Stimulated activated CD8-positive, alpha-beta memory T cell treated with anti-CD3 and anti-CD28 coated beads, Interleukin-15, amount 100 ng/mL, for 24 hours (primary cell): ENCODE measurements at places on chromosomes 2 and 18.

GRCh38 chr2:22946553-22946952, 438.4 kb upstream of the KLHL29 start:
- DNase-seq = no peak

- no peak for DNase-seq
Observed at GRCh38 chr2:212005085-212005671, 533.4 kb downstream of the ERBB4 start.

GRCh38 chr2:236711440-236711839, 141.8 kb downstream of the ACKR3 start:
- no peak for DNase-seq

GRCh38 chr2:28321426-28321825, 71.2 kb upstream of the FOSL2 start:
- no peak for DNase-seq

DNA sequence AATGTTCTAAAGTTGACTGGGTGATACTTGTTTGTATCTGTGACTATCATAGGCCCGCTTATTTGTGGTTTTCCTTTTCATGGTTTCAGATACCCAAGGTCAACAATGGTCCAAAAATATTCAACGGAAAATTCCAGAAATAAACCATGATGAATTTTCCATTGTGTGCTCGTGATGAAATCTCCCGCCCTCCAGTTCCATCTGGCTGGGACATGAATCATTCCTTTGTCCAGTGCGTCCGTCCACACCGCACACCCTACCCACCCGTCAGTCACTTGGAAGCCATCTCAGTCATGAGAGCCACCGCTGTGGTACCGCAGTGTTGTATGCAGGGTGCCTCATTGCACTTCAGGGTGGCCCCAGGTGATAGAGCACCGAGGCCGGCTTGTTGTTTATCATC, 268.2 kb upstream of the PXDN start:
- DNase-seq = no peak

GRCh38 chr18:23276451-23276850, 141.2 kb downstream of the CABLES1 start:
- DNase-seq = no peak

- no peak for DNase-seq
Observed at GRCh38 chr18:36628435-36629137, 200.2 kb downstream of the TPGS2 start.

- no peak for DNase-seq
Observed at GRCh38 chr18:27130065-27130630, 55.0 kb downstream of the CHST9 start.

DNA sequence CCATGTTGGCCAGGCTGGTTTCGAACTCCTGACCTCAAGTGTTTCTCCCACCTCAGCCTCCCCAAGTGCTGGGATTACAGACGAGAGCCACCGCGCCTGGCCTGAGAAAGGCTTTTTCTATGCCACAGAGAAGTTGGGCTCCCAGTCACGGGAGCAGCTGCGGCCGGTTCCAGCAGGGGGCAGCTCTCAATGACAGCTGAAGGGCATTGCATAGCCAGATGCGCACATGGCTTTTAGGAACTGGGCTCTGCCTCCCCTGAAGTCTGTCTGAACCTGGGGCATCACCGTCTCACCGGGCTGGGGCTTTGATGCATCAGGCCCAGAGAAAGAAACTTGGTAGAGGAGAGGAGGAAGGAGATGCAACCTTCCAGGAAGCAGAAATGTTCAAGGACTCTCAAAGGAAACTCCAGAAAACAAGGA, 84.2 kb upstream of the LAPTM4A start:
- no peak for DNase-seq

DNA sequence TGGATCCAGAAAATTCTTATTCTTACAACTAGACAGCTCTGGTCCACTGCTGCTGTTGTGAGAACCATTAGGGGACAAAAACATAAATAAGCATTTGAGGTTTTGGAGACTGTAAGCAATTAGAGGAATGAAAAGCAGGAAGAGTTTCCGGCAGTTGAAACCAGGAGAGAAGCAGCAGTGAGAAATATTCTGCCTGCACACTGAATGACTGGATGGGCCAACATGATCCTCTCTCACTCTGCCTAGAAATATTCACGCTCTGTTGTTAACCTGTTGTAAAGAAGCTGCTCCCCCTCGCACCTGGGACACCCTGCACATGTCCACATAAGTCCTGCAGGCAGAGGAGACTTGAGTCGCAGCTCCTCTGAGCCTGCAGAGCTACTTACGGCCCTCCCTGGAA, 60.4 kb upstream of the RNF152 start:
- no peak for DNase-seq

GRCh38 chr2:241873081-241873802, 3.7 kb downstream of the RTP5 start:
- DNase-seq = no peak

- no peak for DNase-seq
Observed at GRCh38 chr18:63832470-63832869, 55.0 kb upstream of the SERPINB2 start.

DNA sequence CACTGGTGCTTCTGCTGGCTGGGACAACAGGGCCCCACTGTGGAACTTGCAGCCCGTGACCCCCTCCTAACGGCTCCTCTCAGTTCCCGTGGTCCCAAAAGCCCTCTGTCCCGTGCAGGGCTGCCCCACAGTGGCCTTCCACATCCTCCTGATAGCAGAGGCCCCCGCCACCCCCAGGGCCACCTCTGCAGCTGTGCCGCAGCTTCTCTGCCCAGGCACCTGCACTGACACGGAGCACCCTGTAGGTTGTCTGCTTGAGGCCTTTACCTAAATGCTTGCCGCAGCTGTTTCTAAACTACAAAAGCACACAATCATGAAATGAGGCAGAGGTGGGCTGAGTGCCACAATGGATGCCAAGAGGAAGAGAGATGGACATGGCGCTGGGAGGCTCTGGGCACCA, 13.5 kb upstream of the GRHL1 start:
- DNase-seq = no peak

DNA sequence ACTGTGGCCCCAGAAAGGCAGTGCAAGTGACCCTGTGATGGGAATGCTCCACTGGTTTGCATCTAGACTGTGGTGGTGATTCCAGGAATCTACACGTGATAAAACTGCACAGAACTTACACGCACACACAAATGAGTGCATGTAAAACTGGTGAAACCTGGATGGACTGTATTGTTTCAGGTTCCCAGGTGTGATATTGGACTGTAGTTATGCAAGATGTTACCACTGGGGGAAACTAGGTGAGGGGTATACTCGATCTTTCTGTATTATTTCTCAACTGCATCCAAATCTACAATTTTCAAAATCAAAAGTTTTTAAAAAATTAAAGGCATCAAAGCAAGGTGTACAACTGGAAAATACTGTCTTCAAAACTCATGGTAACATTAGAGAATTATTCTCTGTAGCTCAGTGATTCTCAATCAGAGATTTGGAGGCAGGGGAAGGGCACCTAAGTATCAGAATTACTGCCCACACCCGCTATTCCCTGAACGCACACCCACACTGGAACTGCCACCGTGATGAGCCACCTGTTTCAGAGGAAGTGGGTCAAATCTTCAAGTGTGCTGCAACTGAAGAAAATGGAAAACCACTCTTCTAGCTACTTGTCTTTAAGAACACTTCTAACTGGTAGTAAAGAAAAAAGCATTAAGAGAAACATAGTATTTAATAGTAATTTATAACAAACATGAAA, 26.7 kb downstream of the PTPN2 start:
- no peak for DNase-seq

GRCh38 chr2:210027608-210028007, 25.2 kb downstream of the RPE start:
- DNase-seq = no peak

GRCh38 chr2:141647353-141647752, 483.5 kb downstream of the LRP1B start:
- DNase-seq = no peak

- no peak for DNase-seq
Observed at GRCh38 chr2:234252772-234253171, 202.3 kb downstream of the SPP2 start.

DNA sequence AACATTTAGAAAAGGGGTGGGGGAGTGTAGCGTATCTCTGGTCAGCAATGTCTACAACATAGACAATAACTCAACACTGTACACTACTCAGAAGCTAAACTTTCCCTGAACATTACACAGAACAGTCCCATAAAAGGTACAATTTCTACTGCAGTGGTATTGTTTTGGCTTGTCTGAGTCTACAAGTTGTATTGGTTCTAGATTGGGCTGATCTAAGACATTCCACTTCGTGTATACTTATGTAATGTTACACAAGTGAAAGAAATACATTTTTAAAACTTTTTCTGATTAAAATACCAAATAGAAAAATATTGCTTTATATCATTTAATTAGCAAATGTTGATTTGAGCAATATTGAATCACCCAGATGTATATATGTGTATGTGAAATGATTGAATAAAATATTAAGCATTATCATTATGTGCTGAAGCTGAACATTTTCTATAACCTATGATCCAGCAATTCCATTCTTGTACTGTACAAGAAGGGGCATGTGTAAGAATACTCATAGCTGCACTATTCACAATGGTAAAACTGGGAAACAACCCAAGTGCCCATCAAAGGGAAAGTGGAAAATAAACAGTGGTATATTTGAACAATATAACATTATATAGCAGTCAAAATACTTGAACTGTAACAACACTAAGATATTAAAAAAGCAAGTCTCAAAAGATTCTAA, 52.4 kb downstream of the VSNL1 start:
- DNase-seq = no peak

- no peak for DNase-seq
Observed at GRCh38 chr18:35137632-35138031, 96.4 kb downstream of the MAPRE2 start.

DNA sequence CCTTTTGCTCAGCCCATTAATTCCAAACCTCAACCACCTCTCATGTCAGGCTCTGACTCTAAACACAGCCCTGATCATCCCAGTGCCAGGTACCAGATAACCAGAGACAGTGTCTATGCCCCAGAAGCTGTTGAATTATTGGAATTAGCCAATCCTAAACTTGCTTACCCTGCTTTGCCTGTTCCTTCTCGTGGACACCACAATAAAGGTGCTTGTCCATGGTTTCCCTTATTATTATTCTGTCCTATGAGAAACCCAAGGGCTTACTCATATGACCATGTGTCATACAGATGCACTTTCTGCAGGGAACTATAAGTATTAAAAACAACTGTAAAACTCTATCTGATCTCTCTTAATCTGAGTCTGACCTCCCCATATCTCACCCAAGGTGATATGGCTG, 2193.8 kb upstream of the PIK3C3 start:
- DNase-seq = no peak

DNA sequence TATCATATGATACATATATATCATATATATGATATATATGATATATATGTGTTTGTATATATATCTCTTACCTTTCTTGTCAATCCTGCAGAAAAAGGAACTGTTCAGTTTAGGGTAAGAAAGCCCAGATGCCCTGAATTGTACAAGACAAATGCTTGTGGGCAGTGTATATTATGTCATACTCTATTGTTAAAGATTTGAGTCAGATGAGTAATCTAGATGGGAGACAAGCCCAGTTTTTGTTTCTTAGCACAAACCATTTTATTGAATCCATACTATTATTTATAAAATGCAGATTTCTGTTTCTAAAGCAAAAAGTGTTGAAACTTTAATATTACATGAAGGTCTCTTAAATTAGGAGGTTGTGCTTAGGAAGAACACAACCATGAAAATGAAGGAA, 90.6 kb downstream of the VRK2 start:
- no peak for DNase-seq

DNA sequence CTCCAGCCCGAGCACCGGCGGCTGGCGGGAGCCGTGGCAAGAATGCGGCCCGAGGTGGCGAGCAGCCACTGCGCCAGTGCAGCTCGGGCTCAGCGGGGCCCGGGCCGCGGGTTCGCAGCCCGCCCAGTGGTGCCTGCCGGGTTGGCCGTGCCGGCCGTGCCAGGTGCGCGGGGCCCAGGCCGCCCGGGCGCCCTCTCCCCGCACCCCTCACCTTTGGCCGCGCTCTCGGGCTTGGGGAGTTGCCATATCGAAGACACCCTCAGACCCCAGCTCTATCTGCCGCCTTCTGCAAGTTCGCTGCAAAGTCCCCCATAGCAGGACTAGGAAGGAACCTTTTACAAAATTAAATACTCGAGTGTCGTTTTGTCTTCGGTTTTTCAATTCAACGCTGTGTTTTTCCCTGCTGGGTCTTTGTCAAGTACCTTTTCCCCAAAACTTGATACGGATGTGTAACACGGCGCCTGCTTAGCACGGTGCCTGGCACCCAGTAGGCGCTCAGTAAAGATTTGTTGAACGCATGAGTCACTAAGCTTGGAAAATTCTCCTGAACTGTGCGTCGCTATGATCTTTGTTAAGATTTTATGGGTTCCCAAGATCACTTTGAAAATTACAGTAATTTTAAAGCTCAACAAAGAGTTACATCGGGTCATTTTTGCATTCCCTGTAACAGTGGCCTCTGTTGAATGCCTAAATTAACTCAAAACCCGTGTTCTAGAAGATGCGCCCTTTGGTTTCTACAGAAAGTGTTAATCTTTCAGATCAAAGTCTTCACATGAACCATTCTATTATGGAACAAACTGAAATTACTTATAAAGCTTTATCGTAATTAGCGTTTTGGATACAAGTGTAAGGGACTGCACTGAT, 750 bp downstream of the STRADB start:
- no peak for DNase-seq

- DNase-seq = no peak
Observed at GRCh38 chr18:55269622-55270021, 310.4 kb upstream of the CCDC68 start.

- DNase-seq = no peak
Observed at GRCh38 chr2:26460613-26461031, 17.3 kb downstream of the OTOF start.

GRCh38 chr2:64177315-64177714, 33.1 kb upstream of the PELI1 start:
- no peak for DNase-seq

GRCh38 chr2:216109962-216110614, 940 bp downstream of the XRCC5 start:
- no peak for DNase-seq

GRCh38 chr2:6788614-6789013, 77.1 kb downstream of the CMPK2 start:
- DNase-seq = no peak

DNA sequence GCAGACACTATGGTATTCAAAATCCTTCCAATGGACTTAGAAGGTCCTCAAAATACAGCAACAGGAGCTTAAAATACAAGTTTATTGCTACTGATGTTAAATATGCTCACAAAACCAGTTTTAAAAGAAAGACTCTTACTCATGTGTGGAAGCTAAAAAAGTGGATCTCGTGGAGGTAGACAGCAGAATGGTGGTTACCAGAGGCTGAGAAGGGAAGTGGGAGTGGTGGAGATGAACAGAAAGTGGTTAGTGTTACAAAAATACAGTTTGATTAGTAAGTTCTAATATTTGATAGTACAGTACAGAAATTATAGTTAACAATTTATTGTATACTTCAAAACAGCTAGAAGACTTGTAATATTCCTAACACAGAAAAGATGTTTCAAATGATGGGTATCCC, 12.1 kb downstream of the ADAM17 start:
- DNase-seq = no peak
